ENCODE measurements at places on chromosomes 4 and X. TPM values are rescaled to one million over a fixed set of nuclear protein-coding genes. Genes with fewer than 3 reads are reported as not detected.

The IL3RA gene
- 13.3 TPM for polyA plus RNA-seq

DNA sequence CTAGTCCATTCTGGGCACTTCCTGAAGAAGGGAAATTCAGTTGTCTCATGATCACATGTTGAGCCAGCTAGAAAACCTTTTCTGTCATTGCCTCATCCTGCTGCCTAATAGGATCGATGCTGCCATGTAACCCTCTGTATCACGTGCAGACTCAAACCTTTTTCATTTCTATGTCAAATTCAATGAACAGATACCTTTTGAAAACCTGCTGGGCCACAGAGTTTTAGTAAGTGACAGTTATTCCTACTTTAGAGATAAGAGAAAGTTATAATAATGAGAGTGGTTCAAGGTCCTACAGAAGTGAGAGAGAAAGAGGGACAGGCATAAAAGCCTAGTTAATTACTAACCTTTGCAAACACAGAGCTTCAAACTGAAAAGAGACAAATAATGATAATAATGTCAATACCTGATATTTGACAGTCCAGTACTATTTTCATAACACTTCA is 46.0 kb downstream of the MAOA start:
- no peak for DNase-seq

DNA sequence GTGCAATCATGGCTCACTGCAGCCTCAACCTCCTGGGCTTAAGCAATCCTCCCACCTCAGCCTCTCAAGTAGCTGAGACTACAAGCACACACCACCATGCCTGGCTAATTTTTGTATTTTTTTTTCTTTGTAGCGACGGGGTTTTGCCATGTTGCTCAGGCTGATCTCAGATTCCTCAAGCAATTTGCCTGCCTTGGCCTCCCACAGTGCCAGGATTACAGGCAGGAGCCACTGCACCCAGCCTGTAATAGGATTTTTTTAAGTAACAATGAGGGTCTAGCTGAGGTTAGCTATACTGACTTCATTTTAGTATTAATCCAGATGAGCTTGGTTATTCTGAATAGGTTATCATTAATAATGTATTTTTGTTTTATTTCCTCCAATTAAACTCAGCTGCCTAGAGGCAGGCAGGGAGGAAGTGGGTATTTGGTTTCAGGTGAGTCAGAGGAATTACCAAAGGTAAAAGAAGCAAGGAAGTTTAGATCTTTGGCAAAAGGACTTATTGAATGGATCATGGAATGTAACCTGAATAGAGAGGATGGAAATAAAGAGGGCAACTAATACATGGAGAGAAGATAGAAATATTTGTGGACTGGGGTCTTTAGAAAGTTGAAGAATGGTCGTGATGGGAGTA is 1023.3 kb upstream of the TENM3 start:
- DNase-seq, result no peak

DNA sequence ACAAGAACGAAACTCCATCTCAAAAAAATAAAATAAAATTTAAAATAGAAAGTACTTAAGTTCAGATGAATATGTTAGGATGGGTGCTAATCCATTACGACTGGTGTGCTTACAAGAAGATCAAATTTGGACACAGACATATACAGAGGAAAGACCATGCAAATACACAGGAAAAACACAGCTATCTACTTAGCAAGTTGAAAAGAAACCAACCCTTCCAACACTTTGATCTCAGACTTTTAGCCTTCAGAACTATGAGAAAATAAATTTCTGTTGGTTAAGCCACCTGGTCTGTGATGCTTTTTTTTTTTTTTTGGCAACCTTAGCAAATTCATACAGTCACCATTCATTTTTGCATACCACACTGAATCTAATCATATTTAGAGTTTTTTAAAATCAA is 116.5 kb downstream of the CENPC start:
- DNase-seq, result no peak

DNA sequence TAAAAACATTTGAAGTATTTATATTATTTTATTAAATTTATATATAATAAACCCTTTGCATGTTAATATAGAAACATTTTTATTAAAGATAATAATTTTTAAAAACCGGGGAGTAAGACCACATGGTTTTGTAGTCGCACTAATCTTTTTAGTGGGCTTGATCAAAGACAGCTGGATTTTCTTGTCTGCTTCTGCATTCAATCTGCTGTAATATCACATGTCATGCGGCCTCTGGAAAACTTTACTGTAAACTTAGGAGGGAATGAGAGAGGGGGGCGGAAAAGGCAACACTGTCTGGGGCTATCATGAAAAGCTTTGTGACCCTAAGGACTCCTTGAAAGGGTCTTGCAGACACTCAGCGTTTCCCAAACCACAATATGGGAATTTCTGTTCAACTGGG is 62.8 kb upstream of the NLGN4X start:
- DNase-seq, result no peak

DNA sequence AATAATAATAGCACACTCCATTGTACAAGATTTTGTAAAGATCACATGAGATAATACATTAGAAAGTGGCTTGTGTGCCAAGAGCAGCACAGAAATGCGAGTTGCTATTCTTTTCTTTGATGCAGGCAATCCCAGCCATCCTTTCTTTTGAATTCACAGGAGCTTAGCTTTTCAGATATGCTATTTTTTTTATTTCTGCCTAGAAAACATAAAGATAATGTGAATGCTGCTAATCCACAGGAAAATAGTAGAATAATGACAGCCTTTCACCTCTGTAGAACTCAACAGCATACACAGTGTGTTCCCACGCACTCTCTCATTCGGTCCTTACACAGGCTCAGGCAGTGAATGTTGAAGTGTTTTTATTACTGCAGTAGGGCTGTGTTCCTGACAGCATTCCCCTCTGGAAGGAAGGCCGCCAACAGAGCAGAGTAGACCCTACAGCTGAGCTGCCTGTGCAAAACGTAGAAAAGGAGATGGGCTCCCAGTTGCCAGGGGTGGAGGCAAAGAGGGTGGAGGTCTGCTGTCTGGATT is 138.8 kb upstream of the TAPT1 start:
- no peak for DNase-seq

GRCh38 chr4:160523231-160523630 is 1420.4 kb downstream of the RAPGEF2 start:
- DNase-seq, result no peak

DNA sequence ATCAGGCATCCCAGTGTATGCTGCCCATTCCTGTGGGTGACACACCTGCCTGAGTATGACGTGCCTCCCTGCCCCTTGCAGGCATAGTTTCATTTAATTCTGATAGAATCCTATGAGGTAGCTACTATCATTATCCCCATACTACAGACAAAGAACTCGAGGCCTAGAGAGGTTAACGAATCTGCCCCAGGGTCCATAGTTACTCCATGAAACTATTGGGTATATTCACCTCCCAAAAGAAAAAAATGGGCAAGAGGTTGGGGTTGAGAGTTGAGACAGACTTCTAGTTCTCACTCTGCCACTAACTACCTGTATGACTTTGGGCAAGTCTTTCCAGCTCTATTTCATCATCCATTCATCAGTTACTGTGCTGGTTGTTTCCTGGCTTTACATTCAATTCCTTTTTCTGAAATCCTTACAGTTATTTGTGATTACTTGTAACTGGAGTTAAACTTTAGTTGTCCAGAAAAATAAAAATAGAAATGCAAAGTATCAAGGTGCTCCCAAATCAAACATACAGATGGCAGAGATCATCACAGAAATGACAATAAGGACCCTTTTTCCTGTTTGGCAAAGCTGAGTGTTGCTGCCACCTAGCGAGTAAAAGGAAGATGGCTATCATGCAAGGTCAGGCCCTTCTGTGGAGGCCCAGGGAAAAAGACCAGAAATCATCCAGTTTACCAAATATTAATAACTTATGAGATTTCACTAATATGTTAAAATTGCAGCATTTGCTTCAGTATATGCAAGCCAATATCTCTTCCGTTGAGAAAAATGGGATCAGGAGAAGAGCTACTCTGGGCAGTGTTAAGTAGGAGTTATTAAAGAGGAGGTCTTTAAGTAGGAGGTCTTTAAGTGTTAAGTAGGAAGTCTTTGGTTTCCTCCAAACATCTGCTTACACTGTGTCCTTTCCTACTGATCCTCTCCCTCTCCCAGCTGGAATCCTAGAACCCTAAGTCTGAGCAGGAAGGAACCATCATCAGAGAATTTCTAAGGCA is 17.1 kb upstream of the MAP7D3 start:
- DNase-seq, result peak; percentile 55

The APLN gene
- 14.4 TPM for polyA plus RNA-seq

- no peak for DNase-seq
These were observed 23.5 kb downstream of the INTS6L start for GRCh38 chrX:135543924-135544323.

The INPP4B gene
- 41.5 TPM for polyA plus RNA-seq

GRCh38 chrX:64437218-64437617 is 42.0 kb upstream of the MTMR8 start:
- no peak for DNase-seq

The SLC26A1 gene
- polyA plus RNA-seq, result 2.6 TPM

DNA sequence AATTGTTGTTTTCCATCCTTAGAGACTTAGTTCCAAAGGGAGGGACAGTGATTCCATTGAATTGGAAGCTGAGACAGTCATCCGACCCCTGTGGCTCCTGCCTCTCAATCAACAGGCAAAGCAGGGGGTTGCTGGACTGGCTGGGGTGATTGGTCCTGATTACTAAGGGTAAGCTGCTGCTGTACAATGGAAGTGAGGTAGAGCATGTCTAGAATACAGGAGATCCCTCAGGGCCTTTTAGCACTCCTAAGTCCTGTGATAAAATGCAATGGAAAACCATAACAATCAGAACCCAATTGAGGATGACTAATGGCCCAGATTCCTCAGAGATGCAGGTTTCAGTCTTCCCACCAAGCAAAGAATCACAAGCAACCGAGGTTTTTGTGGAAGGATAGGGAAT is 127.6 kb downstream of the AASDH start:
- DNase-seq, result no peak

GRCh38 chr4:34178476-34178875 is 2065.8 kb downstream of the ARAP2 start:
- no peak for DNase-seq

DNA sequence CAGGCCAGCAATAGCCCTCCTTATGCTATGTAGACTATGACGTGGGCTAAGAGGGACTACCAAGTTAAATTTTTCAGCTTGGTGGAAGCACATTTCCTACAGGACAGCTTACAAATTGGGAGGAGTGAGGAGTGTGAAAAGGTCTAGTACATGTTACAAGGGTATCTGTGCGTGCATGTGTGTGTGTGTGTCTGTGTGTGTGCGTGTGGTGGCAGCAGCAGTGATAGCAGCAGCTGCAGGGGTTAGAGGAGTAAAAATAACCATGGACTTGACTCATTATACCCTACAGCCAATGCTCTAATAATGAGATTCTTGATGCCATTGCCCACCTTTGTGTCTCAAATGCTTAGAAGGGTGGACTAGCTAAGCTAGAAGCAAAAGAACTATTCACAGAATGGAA is 88.6 kb downstream of the SLC9A7 start:
- DNase-seq, result no peak

The ING2 gene
- polyA plus RNA-seq, result 16.0 TPM

The HSFX1 gene
- 2.3 TPM for polyA plus RNA-seq

- DNase-seq, result no peak
These were observed 4.1 kb downstream of the RP2 start for GRCh38 chrX:46840946-46841345.

The ATP8A1 gene
- polyA plus RNA-seq, result 5.7 TPM

- no peak for DNase-seq
These were observed 74.6 kb upstream of the C1QTNF7 start for GRCh38 chr4:15353207-15353606.

The PNCK gene
- 3.3 TPM for polyA plus RNA-seq

The ZNF157 gene
- polyA plus RNA-seq, result 0.38 TPM

DNA sequence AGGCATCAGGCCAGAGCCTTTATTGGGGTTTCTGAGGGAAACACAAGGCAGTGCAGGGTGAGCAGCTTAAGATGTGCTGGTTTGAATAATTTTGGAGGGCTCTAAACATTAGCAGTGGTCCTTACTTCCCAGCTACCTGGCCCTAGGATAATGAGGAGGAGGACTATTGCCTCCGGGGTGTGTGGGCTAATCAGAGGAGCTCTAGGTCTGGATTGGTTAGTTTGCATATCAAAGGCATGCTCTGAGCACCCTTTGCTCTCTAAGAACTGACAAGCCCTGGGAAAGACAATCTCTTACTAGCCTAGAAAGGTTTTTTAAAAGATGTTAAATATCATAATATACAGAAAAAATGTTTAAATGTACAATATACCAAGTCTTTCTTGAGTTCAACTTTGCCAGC is 58.4 kb downstream of the RXFP1 start:
- no peak for DNase-seq

The ARAP2 gene
- polyA plus RNA-seq, result not detected

The TNMD gene
- polyA plus RNA-seq, result 232 TPM

The NDUFA1 gene
- polyA plus RNA-seq, result not detected

The FAM184B gene
- 7.7 TPM for polyA plus RNA-seq

The SH2D1A gene
- 3.8 TPM for polyA plus RNA-seq

The HELT gene
- not detected for polyA plus RNA-seq

- DNase-seq, result no peak
These were observed 137.8 kb upstream of the FRG1 start for GRCh38 chr4:189802884-189803283.

DNA sequence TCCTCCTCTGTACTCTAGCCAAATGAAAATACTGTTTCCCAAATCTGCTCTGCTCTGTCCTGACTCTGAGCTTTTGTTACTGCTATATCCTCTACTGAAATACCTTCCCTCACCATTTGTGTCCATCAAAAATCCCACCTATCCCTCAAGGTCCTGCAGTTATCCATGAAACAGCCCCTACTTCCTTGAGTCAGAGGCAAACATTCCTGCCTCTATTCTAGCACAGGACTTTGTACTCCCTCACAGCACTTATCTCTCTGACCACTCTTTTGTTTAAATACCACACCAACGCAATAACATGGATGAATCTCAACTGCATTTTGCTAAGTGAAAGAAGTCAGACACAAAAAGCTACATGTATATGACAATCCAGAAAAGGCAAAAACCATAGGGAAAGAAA is 10.5 kb upstream of the RNF128 start:
- DNase-seq, result no peak

The MAGEB10 gene
- not detected for polyA plus RNA-seq

- DNase-seq, result no peak
These were observed 256.1 kb downstream of the KLHL13 start for GRCh38 chrX:117860517-117860916.

The STBD1 gene
- 60.2 TPM for polyA plus RNA-seq

DNA sequence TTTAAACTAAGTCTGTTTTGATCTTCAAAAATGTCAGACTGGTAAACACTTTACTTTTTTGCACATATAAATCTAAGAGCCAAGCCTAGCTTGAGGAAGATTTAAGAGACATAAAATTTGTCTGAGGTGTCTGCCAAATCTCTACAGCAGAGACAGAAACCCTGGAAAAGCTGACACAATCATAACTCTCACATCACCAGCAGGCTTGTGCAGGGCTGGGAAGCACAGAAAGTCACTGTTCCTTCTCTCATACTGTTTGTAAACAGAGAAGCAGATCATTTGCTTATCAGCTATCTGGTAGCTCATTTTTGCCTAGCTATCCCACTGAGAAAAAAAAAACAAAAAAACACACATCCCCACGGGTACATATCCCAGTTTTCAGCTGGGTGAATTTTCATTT is 7.0 kb downstream of the ENOX2 start:
- peak; percentile 45 for DNase-seq

DNA sequence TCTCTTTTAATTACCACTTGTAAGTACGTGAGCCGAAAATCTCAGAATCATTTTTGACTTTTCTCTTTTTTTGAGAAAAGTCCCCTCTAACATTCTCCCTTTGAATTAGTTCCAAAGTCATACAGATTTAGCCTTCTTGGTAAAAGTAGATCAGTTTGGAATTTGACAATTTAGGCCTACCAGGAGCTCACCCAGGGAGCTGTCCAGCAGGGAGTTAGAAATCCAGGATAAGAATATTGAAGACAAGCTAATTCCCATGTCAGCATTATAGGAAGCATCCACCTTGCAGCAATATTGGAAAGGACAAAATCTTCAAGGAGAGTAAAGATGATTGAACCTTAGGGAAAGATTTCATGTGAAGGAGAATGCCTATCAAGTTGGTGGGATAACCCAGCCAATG is 352.2 kb upstream of the CPEB2 start:
- DNase-seq, result no peak

The UCHL1 gene
- polyA plus RNA-seq, result 28.0 TPM
